ENCODE measurements at places on chromosomes 3 and 15. TPM values are rescaled to one million over a fixed set of nuclear protein-coding genes. Genes with fewer than 3 reads are reported as not detected.

- no peak for DNase-seq
These were observed 635.6 kb upstream of the CFAP20DC start for GRCh38 chr3:59685432-59685831.

- no peak for DNase-seq
These were observed 250.3 kb downstream of the POLQ start for GRCh38 chr3:121295452-121295851.

DNA sequence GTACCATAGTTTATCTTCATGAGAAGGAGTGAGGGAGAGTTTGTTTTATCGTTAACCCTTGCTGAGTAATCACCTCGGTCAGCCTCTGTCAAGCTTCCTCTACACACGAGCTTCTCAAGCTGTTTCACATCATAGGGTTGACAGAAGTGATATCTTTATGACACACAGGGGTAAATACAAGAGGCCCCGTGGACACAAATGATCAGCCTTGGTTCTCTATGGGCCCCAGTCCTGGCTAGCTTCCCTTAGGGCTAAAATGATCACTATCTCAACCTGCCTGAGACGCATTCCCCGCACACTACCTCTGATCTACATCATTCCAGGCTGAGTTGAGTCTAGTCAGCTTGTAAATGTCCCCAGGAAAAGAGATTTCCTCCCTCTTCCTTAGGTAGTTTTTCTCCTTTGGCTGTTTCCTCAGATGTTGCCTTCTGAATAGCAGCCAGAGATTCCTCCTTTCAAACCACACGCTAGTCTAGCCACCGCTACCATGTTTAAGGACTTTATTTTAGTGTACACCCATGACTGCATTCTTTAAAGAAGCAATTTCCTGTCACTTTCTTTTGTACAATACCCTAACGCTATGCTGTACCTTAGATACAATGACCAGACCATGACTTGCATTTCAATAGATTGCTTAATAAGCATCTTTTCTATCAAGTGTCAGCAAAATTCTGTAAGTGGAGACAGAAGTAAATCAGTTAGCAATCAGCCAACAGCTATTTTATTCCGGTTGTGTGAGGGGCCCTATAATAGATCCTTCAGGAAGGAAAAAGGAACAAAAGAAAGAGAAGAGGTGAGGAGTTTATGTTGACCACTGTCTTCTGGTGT is 35.1 kb upstream of the PPARG start:
- no peak for DNase-seq

GRCh38 chr3:45126730-45127129 is 19.4 kb downstream of the CDCP1 start:
- DNase-seq = no peak

DNA sequence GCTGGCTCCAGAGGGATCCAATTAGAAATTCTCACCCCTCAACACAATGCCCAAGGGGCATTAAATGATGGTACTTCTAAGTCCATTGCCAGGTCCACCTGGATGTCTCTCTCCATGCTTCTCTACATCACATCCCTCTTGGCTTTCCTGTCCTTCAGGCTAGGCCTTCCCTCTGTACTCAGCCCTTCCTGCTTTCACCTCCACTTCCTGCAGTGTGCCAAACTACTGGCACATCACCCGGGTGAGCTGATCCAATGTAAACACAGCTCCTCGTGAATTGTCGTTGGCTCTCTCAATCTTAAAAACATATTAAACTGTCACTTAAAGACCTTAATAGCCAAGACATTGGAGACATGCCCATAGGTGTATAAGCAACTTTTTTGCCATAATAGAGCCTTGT is 4.0 kb downstream of the LMCD1 start:
- no peak for DNase-seq

- DNase-seq = no peak
These were observed 8.9 kb downstream of the DNAAF4 start for GRCh38 chr15:55499151-55499550.

DNA sequence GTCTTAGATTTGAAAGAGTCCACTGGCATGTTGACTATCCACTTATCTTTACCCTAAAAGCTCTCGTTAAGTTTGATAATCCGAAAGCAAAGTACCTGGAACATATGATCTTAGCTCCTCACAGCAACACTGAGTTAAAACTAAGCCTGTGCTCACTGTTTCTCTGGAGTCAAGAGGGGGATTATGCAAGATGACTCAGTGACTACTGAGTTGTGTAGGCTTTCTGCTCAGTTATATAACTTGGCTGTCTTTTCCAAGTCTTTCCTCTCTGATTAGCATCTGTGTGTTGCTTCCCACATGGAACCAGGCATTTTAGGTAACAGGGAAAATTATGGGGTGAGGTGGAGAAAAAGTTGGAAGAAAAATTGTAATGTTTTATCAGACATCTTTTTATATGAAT is 31.2 kb upstream of the MYO5C start:
- no peak for DNase-seq

GRCh38 chr3:191702121-191702520 is 241.2 kb downstream of the PYDC2 start:
- no peak for DNase-seq

- DNase-seq = no peak
These were observed 172.6 kb upstream of the CHL1 start for GRCh38 chr3:24006-24405.

DNA sequence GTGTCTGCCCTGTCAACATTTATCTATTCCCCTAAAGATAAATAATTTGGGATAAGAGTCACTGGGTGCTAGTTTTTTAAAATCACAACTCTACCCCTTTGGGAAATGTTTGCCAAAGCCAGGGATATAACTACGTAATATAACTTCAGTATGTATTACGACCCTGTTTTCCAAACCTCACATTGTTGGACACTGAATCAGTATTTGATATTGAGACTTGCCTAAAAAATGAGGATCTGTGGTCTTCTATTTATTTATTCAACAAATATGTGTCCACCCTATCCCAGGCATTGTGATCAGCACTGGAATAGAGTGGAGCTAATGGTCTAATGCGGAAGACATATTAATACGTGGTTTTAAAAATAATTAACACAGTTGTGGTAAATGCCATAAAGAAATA is 4.5 kb upstream of the MGA start:
- DNase-seq = no peak

The HRH1 gene
- total RNA-seq = not detected

The LDHAL6B gene
- not detected for total RNA-seq

DNA sequence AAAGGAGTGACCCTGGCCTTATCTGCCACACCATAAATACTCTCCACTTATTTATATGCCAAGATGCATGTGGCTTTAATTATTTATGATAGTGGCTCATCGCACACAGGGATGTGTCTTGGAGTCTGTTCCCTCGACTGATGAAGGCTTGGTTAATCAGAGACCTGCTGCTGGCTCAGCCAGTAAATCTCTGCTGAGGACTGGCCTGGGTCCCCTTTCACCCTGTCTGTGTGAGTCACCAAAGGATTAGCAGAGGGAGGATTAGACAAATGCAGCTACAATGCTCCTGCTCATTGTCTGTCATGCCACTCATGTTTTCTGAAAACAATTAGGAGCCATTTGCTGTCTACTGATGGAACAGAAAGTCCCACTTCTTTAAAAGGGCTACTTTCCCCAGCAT is 226.8 kb downstream of the NTRK3 start:
- no peak for DNase-seq

DNA sequence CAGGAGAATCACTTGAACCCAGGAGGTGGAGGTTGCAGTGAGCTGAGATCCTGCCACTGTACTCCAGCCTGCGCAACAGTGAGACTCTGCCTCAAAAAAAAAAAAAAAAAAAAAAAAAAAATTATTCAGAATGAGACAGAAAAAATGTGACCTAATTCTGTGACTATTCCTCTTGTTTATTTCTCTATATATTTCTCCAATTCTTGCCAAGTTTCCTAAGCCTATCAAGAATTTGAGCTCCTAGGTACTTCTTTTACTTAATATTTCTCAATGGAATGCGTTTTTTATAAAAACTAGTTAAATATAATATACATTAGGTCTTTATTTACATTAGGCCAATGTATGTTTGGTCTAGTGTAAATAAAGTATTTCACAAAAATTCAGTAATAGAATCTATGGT is 86.8 kb downstream of the NAALADL2 start:
- no peak for DNase-seq

DNA sequence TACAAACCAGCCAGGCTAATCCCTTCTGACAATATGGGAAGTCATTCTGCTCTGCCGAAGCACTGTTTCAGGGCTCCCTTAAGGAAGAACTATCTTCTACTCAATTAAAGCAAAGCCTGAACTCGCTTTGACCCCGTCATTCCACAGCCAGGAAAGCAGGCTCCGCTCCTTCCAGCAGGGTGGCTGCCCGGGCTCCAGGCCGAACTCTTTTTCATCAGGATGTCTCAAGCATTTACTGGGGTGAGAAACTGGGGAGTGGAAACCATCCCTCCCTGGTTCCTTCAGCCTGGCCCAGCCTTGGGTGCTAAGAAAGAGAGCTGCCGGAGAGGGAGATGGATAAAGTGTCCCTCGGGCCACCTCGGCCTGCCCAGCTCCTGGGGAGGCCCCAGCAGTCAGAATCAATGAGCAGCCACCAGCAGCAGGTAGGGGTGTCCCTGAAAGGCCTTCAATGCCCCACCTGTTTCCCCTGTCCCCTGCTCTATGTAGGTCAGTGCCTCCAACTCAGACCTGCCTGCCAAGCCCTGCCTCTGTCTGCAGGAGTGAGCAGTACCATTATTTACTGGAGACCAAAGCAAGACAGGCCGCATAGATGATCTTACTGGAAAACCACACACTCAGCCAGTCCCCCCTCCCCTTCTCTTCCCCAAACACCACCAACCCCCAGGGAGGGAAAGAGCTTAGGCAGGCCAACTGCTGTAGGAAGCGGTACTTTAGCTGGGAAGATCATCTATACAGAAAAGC is 225.6 kb upstream of the TLE3 start:
- DNase-seq = no peak

DNA sequence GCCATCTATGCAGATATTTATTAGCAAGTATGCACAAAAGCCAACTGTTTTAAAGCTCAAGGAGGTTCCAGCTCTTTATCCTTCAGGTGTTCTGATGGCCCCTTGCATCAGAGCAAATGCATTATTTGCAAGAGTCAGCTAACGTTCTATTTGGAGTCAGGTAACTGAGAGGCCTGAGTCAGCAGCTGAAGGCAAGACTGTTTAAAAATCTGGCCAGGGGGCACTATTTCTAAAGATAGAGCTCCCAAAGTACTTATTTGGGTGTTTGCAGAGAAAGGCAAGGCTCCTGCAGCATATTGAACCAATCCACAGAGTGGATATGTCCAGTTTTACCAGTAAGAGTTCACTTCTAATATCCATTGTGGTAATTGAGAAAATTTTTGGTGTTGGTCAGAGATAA is 146.1 kb downstream of the LRTM1 start:
- DNase-seq = no peak

DNA sequence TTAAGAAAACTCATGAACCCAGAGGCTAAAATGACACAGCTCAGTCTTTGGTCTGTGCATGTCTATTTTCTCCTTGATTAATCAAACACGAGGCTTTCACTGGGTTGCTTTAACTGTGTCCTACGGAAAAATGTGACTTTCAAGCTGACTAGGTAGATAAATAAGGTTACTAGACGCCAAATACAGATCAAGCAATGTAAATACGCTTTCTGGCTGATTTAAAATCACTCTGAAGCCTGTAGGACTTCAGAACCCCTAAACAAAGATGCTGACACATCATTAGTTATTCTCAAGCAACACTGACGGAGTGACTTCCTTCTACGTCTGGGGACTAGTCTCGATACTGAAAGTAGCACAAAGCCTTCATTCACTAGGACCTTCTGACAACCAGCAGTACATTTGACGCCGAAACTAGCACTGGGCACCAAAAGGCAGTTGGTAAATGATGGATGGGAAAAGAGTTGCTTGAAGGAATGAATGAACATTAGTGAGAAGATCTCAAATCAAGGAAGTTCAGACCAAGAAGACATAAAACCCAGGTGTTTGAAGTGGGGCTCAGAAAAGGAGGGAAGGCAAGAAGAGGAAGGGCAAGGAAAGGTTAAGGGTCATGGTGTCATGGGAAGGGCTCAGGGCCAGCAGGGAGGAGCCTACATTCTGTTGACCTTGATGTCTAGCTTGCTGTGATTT is 67.1 kb upstream of the CDV3 start:
- no peak for DNase-seq

GRCh38 chr15:25710184-25710583 is 152.9 kb downstream of the ATP10A start:
- DNase-seq = peak; percentile 19

- DNase-seq = no peak
These were observed 11.2 kb upstream of the P2RY1 start for GRCh38 chr3:152823781-152824180.

The IGF1R gene
- total RNA-seq = 117 TPM

The ITPKA gene
- total RNA-seq = not detected

- DNase-seq = no peak
These were observed 122.9 kb upstream of the PTPRG start for GRCh38 chr3:61438253-61439121.

GRCh38 chr3:128603811-128604775 is 46.5 kb downstream of the RPN1 start:
- no peak for DNase-seq

DNA sequence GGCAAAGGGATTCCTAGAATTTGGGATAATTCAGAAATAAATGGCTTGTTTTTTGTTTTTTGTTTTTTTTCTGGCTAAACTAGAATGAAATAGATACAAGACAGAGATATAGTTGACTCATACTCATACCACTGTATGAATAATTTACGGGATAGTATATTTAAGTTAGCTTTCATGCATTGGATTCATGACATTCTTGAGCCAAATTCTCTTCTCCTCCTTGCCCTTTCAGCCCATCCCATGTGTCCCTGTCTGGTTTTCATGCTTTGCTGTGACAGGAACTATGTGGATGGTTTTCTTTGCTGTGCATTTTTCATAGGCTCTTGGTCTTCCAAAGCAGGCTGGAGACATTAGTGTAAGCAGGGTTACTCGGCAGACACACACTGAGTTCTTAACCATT is 66.6 kb upstream of the UMPS start:
- DNase-seq = no peak

DNA sequence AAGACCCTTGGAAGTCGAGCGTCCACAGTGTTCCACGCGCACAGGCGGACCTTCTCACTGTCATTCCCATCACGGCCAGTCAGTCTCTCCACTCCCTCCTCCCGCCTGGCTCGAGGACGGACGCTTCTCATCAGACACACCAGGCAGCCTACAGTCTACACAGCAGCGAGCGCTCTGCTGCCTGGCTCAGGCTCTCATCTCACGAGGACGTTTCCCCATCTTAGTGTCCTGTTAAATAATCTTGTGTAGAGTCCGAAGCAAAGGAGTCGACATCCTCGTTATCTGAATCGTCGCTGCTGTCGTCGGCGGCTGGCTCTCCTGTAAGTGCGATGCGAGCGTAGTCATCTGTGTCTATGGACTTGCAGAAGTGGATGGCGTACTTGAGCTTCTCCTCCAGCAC is 12.4 kb upstream of the OCA2 start:
- no peak for DNase-seq

The APOD gene
- not detected for total RNA-seq

- DNase-seq = no peak
These were observed 97.8 kb downstream of the GTPBP8 start for GRCh38 chr3:113088616-113089015.

The CGNL1 gene
- total RNA-seq = not detected

The CHRFAM7A gene
- not detected for total RNA-seq

The ACP3 gene
- not detected for total RNA-seq
